Right renal cortex interstitium (tissue), 3 donors: ENCODE measurements at places on chromosomes 1 and 21.

DNA sequence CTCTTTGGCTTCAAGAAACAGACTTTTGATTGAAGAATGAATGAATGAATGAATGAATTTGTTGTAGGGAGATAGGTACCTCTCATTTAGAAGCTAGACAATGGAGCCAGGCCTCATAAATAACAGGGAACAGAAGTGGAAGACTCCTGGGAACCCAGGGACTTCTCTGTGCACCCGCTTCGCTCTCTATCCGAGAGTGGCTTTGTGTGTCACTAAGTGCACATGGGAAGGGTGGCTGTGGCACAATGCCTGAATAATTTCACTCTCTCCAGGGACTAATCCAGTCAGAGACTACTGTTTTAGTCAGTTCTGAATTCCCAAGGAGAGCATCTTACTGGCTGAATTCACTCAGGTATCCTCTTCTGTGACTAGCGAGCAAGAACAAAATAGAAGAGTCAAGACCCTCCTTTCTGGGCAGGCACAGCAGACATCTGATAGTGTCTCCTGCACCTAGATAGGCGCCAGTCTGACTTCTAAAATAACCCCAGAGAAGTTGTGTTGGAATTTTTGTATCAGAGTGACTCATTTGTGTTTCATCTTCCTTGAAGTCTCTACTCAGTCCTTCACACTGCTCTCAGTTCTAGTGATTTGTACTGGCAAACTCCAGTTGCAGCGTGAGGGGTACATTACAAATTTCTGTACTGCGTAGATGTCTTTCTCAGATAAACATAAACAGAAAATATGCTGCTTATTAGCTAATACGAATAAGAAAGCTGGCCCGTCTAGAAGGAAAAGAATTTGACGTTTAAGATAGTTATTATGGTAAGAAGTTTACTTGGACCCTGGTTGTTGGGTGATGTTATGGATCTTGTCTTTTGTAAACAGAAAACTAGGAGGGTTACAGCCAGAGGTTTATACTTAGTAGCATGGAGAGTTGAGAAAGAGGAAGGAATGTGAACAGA, 34.0 kb downstream of the BACH1 start:
- DNase-seq, result no peak

- no peak for DNase-seq
Measured at GRCh38 chr1:191368891-191369654, 789.2 kb upstream of the RGS18 start.

- DNase-seq, result no peak
Measured at GRCh38 chr1:121558514-121558913, 373.7 kb downstream of the SRGAP2C start.

- DNase-seq, result no peak
Measured at GRCh38 chr1:216073793-216074595, 349.3 kb downstream of the USH2A start.

GRCh38 chr21:42298237-42298636, 17.0 kb downstream of the TFF3 start:
- no peak for DNase-seq

- DNase-seq, result no peak
Measured at GRCh38 chr21:22395965-22396364, 1397.8 kb downstream of the NCAM2 start.

- no peak for DNase-seq
Measured at GRCh38 chr1:207968521-207969009, 57.6 kb upstream of the CD34 start.

DNA sequence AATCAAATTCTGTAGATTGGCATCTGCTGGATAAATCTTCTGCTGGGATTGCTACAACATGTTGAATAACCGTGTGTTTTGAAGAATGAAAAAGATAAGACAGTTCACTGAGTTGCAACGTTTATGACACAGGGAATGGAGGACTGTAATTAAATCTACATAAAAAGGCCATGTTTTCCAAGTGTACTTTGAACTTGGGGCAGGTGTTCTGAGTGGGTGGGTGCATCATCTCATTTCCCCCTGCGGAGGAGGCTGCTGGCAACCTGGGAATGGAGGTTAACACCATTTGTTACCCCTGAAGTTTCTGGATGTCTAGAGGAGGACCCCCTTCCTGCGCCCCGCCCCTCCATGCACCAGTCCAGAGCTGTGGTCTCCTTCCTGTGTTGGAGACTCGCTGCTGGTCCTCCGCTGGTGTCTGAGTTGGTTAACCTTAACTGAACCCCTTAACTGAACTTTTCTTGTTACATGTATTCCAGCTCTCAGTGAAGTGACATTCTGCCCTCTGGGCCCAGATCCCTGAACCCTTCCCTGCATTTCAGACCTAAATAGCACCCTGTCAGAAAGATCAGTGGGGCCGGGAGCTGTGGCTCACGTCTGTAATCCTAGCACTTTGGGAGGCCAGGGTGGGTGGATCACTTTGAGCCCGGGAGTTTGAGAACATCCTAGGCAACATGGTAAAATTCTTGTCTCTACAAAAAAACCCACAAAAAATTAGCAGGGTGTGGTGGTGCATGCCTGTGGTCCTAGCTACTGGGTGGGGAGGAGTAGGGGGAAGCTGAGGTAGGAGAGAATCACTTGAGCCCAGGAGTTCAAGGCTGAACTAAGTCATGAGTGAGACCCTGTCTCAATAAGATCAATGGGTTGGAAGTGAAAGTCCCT, 31.8 kb downstream of the UCK2 start:
- DNase-seq, result no peak

DNA sequence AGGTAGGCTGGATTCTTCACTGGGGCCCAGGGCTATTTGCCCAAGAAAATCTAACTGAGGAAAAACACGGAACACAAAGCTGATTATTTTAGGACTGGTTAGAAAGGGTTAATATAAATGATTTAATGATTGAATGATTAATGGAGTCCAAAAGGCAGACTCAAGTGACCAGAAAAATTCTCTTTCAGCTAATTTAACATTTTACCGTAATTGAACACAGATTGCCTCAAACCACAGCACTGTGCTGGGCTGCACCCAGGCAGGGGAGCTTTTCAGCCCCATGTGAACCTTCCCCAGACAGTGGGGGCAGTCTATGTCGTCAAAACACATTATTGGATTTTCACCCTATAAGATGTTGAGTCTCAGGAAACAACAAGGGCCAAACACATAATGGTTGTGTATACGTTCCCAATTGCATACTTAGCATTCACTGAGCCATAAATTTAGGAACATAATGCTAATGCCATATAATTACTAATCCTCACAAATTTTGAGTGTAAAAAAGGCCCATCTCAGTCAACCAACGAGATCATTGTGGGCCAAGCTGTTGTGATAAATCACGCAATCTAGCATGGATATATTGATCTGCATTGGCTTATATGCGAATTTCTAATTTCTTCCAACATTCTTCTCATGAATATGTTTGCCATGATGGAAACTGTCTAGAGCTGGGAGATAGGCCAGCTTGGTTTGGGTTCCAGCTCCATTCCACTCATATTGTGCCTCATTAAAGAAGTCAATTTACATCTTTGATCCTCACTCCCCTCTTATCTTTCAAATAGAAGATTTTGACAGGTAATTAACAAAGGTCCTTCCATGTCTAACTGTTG, 27.7 kb downstream of the DSCAM start:
- DNase-seq, result no peak

DNA sequence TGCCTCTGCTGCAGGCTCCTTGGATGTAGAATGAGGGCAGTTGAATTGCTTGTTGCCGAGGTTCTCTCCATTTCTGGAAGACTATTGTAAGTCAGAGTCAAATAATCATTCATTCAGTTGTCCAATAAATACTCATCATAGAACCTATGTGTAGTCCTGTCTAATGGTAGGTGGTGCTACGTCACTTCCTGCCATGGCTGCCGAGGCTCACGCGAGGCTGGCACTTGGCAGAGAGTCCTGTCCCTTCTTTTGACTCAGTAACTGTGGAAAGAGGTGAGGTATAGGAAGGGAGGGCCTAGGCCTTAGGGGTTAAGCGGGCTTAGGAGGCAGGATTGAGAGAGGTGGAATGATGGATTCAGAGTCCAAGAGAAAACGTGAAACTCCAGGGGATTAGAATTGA, 9.7 kb downstream of the ADARB1 start:
- DNase-seq, result no peak

- no peak for DNase-seq
Measured at GRCh38 chr21:24272521-24272938, 1334.8 kb downstream of the MRPL39 start.

DNA sequence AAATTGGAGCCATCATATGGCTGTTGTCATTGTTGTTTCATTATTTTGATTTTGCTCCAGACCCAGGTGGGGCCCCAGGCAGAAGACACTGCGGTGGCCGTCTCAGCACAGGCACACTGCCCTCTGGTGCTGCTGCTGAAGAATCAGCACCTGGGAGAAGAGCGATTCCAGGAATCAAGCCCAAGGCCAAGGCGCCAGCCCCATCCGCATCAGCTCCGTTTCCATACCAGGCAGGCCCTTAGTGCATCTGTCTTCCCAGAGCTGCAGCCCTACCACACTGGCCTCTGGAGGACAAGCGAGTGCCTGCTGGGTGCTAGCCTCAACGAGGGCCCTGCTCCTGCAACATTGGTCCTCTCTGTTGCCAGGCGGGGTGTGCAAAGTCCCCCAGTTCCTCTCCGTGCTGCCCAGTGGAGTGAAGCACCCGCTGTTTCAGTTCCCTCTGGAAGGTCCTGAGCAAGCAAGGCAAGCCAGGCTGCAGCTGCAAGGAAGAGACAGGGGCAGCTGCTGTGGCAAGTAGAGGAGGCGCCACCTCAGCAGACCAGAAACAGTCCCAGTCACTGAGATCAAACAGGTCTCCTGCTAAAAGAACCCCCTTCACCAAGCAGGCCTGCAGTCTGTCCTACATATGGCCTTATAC, 5.2 kb downstream of the GRIK3 start:
- no peak for DNase-seq

DNA sequence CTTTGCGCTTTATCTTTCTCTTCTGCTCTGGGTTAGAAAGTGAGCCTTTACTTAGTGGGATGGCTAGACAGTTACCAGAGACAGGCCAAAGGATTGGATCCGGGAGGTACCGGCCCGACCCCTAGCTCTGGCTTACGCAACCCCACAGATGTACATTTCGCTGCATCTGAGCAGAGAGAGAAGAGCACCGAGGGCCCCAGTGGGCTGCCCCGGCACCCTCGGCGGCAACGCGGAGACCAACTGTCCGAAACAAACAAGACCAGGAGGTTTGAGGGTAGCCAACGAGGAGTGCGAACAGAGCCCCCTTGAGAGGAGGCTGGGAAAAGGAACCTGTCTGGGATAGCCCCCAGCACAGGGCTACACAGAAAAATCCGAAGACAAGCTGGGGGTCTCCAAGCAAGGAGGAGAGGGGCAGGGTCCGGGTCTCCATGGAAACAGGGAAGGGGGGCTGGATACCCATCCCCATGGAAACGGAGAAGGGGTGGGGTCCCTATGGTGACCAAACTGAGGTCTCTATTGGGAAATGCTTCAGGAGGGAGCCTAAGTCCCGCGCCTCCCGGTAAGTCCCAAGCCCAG, 373 bp downstream of the MTF1 start:
- no peak for DNase-seq

DNA sequence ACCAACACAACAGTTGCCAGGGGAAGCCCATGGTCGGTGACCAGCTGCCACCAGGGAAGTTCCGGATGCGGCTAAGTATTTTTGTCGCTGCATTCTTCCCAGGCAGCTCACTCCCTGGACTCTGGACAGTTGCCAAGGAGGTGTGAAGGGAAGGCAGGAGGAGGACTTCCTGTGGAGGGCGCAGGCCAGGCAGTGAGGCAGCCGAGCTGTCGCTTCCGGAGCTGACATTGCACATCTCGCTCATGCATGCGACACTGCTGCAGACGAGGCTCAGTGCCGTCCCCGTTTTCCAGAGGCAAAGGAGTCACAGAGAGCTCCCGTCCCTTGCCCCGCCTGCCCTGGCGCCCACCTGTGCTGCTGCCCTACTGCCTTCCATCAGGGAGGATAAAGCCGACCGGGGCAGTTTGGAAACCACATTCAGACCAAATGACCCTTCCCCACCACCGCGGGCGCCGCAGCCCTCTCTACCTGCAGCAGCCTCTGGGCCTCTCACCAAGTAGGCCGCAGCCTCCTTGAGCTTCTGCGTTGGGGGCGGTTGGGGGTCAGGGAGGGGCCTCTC, 81.4 kb downstream of the NENF start:
- DNase-seq, result no peak

GRCh38 chr1:84853741-84854721, 39.0 kb downstream of the LPAR3 start:
- DNase-seq, result no peak

- DNase-seq, result no peak
Measured at GRCh38 chr1:113242481-113242880, 147.8 kb upstream of the MAGI3 start.

GRCh38 chr1:234322979-234323378, 50.3 kb upstream of the COA6 start:
- no peak for DNase-seq

GRCh38 chr1:25481625-25482024, 50.9 kb downstream of the MACO1 start:
- no peak for DNase-seq

DNA sequence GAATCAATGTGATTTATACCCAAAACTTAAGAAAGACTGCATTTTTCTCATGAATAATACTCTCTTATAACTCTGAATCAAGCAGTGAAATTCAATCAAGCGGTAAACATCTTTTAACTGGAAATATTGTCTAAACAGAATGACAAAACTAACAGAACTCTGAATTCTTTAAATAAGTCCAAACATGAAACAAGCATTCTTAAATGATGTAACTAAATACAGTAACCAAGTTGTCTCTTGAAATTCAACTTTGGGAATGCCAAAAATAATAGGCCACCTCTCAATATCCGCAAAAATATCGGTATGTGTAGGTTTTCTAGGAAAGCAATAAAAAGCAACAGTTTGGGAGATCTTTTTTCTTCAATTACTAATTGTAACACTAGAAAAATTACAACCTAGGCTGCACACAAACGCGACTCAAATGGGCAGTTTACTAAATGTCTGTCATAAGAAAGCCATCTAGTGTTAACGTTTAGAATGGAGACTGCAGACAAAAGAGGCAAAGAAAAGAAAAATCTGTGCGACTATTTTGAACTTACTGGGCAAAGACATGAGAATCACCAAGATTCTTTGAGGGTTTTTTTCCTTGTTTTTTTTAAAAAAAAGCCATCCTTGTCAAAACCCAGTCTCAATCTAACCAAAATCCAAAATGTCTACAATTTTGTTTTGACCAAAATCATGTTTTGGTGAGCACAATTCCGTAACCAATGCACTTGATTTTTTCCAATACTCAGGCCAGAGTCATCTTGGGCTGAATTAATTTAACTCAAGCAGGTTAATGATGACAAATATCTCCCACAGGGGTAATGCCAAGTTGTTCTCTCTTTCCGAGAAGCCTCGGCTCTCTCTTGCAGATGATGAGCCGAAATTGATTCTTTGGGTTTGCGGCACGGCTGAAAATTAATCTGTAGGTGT, 1.3 kb downstream of the SIPA1L2 start:
- no peak for DNase-seq

DNA sequence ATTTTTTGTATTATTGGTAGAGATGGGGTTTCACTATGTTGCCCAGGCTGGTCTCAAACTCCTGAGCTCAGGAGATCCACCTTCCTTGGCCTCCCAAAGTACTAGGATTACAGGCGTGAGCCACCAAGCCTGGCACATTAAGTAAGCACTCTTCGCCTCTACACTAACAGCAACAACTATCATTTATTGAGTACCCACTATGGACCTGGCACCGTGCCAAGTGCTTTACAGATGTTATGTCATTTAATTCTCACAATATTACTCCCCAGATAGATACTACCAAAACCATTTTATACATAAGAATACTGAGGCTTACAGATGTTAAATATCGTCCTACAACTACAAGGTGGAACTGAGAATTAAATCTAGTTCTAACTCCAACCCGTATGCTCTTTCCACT, 50.1 kb downstream of the TUT4 start:
- no peak for DNase-seq
